ENCODE measurements at places on chromosomes 1 and 21.

DNA sequence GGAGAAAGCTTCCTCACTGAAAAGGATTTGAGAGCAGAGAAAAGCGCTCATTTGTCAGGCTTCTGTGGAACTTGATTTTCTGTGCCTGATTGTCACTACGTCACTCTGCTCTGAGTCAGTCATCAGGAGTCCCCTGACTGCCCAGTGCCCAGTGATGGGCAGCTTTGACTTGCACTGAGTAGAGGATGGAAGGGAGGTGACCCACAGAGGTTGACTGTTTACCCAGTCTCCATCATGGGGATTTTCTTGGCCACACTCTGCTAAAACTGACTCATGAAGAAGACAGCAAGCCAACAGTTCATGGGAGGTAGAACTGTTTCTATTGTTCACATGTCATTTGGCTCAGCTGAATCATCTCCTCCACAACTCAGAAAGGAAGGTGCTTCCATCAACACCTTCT is 82.1 kb upstream of the DUSP10 start:
- no peak for DNase-seq

- DNase-seq = no peak
Measured at GRCh38 chr1:164480285-164480907, 78.6 kb upstream of the PBX1 start.

DNA sequence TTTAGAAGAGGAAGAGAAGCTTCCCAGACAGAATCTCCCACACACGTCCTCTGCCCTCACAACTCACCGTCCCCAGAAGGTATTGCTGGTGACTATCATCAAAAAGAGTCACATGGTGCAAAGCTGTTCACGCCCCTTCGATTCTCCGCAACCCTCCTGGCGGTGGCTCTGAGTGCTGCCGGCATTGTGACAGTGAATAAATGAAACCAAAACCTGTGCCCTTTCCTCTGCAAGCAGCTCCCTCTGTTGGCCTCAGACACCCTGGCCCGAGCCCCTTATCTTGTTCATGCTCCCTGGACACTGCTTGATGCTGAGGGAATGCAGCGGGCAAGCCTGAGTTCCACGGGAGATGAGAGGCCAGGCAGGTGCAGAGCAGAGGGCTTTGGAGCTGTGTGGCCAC is 510.3 kb downstream of the NPHP4 start:
- DNase-seq = no peak

- DNase-seq = no peak
Measured at GRCh38 chr1:32623775-32624174, 26.6 kb downstream of the ZBTB8OS start.

DNA sequence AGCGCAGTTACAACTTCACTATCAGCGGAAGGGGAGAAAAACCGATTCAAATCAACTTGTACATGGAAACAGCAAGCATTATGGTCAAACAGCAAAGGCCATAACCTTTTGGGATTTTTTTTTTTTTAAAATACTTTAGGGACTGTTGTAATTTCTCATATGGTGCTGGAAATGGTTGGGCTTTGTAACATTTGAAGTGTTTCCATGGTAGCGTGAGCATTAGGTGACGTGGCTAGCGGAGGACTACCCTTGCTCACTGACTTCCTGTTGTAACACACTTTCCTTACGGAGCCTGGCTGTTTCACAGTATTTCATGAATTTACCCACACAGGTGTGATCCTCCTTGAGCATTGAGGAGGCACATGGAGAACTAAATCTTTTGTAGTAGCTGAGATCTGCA is 269.5 kb downstream of the TM2D1 start:
- no peak for DNase-seq

DNA sequence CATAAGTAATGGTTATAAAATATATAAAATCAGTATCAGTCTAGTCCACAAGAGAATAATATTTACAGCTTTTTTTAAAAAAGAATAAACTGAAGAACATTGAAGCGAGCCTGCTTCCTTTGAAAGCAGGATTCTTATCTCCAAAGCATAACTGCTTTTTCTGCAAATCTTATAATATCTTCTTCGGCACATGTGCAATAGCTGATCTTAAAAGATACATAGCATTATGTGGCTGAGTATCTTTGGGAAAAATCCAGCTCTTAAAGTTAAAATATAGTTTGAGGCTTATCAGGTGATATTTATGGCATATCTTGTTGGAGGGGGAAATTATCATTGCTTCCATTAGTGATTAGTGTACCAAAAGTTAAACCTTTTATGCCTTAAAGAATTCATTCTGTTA is 523.9 kb upstream of the ADGRL4 start:
- no peak for DNase-seq

DNA sequence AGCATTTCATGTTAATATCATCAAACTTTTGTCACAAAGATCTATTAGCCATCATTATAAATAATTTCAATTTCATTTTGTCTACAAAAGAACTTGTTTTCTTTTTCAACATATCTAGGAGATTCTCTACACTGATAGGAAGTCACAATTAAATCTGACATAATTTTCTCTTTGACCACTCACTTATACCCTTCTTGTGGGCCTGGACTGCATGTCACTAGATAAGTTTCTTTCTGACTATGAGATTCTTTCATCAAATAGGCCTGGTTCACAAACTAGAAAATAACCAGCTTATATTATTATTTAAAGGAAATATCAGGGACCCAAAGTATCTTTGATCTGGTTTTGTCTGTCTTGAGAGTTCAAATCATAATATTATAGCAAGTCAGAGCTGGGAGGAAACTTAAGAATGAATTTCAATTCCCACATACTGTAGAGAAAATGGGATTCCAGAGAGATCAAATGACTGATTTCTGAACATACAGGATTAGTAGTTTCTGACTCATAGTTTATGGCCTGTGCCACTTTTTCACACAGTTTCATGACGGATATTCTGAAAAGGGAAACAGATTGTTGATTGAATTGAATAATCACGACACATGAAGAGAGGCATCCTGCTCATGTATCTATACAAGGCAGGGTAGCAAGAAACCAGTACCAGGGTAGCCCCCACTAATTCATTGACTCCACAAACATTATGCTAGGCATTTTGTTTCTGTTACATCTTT is 355.8 kb downstream of the GPATCH2 start:
- DNase-seq = peak; percentile 4

- no peak for DNase-seq
Measured at GRCh38 chr1:221908573-221908972, 166.7 kb upstream of the DUSP10 start.

GRCh38 chr1:117577191-117577885 is 28.5 kb upstream of the TENT5C start:
- no peak for DNase-seq

DNA sequence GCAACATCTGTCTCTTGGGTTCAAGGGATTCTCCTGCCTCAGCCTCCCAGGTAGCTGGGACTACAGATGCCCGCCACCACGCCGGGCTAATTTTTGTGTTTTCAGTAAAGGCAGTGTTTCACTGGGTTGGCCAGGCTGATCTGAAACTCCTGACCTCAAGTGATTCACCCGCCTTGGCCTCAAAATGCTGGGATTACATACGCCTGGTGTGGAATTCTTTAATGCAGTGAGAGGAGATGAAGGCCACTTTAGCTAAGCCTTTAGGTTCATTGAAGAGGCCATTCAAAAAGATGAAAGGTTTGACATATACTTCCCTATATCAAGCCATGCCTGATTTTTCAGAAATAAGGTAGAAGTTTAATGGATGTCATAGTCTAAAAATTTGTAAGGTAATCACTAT is 162.7 kb downstream of the ST6GALNAC3 start:
- no peak for DNase-seq

GRCh38 chr1:58926152-58926551 is 142.3 kb upstream of the JUN start:
- DNase-seq = no peak

GRCh38 chr1:25689686-25690381 is 73.2 kb downstream of the MAN1C1 start:
- DNase-seq = no peak

DNA sequence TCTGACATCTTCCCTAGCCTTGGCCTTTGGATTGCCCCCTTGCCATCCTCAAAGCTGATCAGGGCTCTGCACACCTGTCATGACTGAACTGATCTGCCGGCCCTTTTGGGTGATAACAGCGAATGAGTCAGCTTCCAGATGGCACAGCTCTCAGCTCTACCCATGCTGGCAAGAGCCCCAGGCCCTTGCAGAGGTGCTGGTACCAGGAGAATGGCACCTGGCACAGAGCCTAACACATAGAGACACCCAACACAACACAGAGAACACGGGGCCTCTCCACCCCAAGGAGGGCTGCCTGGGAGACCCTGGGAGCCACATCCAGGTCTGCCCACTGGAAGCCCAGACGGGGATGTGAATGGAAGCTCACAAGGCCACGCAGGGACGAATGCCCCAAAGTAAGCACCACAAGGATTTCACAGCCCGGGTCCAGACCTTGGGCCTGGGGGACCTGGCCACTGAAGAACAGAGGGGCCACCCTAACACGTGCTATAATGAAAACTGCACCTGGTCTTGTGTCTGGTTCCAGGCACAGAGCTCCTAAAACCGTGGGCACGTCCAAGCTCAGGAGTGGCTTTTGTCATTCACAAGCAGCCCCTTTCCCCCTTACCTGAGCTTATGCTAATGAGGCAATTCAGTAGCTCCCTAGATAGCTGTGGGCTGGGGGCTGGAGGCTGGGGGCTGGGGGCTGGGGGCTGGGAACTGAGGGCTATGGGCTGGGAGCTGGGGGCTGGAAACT is 160.5 kb downstream of the NPHP4 start:
- no peak for DNase-seq

GRCh38 chr21:31505975-31506374 is 153.5 kb upstream of the SOD1 start:
- no peak for DNase-seq

DNA sequence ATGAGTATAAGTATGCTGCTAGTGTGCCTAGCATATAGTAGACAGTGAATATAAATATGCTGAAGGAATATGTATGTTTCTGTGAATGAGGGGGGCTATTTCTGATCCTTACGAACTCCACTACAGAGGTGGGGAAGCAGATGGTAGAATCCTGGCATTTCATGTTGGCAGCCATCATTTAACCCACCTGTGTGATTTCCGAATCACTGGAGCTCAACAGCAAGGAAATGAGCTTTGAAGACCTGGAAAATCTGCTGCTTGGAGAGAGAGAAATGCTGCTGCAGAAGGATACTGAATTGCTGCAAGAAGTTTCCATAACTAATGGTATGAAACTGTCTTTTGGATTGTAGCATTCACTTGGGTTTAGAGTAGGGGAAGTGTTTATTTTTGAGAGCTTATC is 83.5 kb downstream of the RABGAP1L start:
- no peak for DNase-seq

DNA sequence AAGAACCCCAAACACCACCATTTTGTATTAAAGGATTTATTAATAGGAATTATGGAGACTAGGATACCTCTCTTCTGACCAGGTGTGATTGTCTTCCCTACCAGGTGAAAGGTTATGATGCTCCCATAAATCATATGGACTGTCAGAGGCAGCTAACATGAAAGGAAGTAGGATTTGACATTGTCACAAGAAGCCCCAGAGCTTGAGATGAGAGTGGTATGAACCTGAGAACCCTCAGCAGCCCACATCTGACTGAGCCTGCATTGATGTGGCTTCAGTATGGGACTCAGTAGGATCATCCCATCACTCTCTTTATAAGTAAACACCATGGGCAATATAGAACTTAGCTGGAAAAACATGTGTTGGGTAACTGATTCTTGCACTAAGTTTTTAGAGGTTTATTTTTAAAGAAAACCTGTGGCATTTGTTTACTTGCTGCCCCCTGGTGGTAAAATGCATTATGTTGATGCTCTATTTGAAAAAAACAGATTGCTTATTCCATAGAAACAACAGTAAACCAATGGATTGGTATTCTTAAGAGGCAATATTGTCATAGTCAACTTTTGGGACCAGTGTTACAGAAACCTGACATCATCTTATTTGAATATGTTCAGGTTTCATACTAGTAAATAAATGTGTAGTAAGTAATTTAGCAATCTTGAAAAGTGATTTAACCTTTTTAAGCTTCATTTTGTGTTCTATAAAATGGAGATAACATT is 16.6 kb upstream of the CACYBP start:
- DNase-seq = peak; percentile 17

- DNase-seq = no peak
Measured at GRCh38 chr21:32281531-32281930, 2.7 kb upstream of the MIS18A start.

DNA sequence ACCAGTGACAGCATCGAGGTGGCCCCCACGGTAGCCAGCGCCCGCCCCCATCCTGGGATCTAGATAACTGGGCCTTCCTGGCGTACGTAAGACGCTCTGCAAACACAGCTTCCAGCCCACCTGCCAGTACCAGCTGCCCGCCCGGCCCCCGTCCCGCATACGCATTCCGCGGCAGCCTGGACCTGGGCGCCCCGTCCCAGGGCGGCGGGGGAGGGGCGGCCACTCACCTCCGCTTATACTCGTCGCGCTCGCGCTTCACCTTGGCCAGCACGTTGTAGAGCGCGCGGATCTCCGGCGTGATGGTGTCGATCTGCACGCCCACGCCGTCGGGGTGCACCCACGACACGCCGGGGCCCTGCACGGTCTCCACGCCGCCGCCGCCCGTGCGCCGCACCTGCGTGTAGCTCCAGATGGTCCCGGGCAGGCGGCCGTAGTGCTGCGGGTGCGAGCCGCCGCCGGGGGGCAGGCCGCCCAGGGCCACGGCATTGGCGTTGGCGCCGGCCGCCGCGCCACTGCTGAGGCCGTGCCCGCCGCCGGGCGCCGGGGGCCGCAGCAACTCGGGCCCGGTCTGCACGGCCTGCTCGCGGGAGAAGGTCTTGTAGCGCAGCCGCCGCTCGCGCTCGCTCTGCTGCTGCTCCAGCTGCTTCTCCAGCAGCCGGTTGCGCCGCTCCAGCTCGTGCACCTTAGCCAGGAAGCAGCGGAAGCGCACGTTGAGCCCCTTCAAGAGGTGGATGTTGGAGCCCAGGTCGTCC is 859 bp downstream of the IFFO2 start:
- no peak for DNase-seq

DNA sequence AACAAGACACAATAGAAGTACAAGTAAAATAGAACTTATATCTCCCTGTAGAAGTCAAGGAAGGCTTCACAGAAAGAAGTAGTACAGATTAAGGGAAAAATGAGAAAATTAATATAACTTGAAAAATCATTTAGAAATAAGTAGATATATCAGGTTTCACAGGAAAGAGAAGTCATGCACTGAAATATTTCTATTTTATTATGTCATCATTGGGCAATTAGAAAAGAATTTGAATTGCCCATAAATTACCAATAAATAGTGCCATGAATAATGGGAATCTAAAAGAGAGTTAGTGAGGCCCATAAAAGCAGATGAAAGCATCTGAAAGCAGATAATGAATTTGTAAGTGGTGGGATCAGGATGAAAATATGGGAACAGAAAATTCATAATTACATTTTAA is 1597.8 kb downstream of the PLA2G4A start:
- no peak for DNase-seq

DNA sequence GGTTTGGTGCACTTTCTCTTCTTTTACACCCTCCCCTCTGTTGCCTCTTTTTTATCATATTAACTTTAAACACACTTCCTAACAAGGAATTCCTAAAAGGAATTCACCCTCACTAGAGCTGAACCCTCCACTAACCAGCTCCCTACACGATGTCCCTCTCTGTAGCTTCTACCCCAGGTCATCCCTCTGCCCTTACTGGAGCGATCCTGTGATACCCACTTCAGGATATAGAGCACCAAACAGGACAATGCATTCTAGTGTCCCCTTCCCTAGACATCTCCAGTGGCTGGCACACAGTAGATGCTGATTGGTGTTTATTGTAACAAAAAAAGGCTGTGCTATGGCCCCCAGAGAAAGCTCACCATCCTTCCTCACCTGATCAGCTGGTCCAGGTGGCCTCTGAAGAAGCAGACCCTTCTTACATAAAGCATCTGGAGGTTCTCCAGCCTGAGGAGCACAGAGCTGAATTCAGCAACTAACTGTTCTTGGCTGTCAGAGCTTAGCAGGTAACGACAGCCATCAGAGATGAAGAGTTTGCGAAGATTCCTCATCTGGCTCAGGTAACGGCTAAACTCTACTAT is 1.4 kb downstream of the PRAMEF18 start:
- DNase-seq = no peak

Data from hepatic stellate cell (primary cell).